ENCODE measurements at places on chromosomes 11 and 22. TPM values are rescaled to one million over a fixed set of nuclear protein-coding genes. Genes with fewer than 3 reads are reported as not detected.

- H3K36me3 ChIP-seq = no peaks in the 10 kb centered on the region
- no peaks in the 10 kb centered on the region for H3K27me3 ChIP-seq
- H3K4me3 ChIP-seq = no peak overlapping the region
- H3K4me1 ChIP-seq = no peaks in the 10 kb centered on the region
- H3K27ac ChIP-seq = no peak overlapping the region
Measured at GRCh38 chr11:116406042-116406441, 366.7 kb downstream of the BUD13 start.

DNA sequence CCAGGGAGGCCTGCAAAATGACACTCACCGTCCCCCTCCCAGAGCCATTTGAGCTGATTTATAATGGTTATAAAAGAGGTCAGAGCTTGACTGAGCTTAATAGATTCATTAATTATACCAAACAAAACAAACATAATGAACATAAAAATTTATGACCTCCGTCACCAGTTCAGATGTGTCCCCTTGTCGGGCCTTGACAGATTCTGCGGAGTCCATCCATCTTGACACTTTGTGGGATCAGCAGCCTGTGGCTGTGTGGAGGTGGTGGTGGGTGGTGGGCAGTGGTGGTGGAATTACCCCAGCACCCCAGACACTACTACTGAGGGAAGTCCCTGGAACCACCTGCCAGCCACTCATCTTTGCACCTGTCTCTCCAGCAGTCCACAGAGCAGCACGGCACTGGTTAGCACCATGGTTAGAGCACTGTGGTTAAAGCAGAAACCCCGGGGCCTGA is 83.5 kb downstream of the DSCAML1 start:
- H3K27ac ChIP-seq = no peak overlapping the region
- H3K36me3 ChIP-seq = no peaks in the 10 kb centered on the region

- no peaks in the 10 kb centered on the region for H3K27me3 ChIP-seq
- H3K4me3 ChIP-seq = no peak overlapping the region
- no peaks in the 10 kb centered on the region for H3K36me3 ChIP-seq
- no peak for DNase-seq
Measured at GRCh38 chr11:61659413-61660196, 20.6 kb upstream of the DAGLA start.

DNA sequence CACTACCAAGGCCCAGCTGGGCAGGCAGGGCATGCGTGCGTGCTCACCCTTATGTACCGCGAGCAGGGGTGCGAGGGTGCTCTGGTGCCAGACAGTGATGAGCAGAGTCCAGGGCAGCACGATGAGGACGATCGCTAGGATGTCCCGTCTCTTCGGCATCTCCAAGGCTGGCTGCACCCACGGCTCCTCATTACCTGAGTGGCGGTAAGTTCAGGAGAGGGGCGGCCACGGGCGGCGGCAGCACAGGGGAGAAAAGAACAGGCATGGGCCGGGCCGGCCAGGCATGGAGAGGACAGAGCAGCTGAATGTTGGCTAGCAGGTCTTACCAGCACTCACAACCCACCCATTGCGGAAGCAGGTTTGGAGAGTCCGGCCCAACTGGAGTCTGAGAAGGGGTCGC is 24.5 kb downstream of the B3GAT1 start:
- no peak overlapping the region for H3K27ac ChIP-seq
- no peak for DNase-seq
- no peaks in the 10 kb centered on the region for H3K4me1 ChIP-seq
- H3K4me3 ChIP-seq = no peak overlapping the region
- no peaks in the 10 kb centered on the region for H3K36me3 ChIP-seq

DNA sequence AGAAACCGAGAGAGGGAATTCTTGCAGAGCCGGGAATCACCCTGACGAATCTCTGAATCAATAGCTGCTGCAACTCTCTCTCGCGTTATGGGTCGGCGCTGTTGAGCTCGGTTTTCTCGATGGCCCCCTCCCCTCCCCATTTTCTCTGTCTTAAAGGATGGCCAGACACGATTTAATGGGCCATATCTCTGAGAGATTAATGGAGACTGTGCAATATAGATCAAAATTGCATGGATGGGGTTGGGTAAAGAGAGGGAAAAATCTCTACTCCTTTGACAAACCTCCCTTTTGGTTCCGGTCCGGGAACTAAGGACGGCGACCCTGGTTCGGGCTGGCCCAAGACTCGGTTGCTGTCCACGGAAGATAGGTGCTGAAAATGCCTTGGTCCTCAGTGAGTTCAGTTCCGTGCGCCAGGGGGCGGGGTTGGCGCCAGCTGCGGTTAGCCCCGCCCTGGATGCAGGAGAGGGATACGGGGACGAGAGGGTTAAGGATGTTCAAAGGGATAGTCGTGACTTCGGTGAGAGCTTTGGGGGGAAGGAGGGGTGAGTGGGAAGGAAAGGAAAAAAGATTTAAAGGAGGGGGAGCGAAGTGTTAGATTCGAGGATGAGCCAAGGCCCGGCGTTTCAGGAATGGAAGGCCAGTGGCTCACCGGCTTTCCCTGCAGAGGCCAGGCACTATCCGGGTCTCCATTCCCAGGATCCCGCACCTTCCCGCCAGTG is 103.6 kb upstream of the HSD17B12 start:
- H3K4me1 ChIP-seq = no peaks in the 10 kb centered on the region
- DNase-seq = no peak
- H3K27me3 ChIP-seq = peaks cover 3% of the 10 kb centered on the region

The CHRM1 gene
- total RNA-seq = not detected

The PDE3B gene
- 47.1 TPM for total RNA-seq

DNA sequence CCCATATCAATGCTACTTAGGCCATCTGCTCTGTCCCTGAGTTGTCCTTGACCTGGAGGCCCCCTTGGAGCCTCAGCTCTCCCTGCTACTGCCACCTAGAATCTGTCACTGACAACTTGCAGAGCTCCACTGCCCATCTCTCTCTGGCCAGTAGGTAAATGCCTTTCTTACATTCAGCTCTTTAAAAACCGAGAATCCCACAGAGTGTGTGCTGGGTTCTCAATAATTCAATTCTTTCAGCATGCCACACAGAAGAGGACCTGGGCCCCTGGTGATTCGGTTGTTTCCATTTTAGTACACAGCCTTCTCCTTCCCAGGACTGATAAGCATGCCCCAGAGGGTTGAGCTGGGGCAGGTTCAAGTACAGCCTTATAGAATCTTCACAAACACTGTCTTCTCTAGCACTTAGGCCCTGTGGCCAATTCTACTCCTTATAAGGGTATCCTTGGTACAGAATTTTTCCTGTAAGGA is 22.0 kb upstream of the IPO7 start:
- no peaks in the 10 kb centered on the region for H3K27me3 ChIP-seq
- no peak overlapping the region for H3K4me3 ChIP-seq
- H3K36me3 ChIP-seq = no peaks in the 10 kb centered on the region

- peak; percentile 83 for DNase-seq
- H3K4me3 ChIP-seq = no peak overlapping the region
- no peaks in the 10 kb centered on the region for H3K36me3 ChIP-seq
- H3K27ac ChIP-seq = no peak overlapping the region
- peaks cover 21% of the 10 kb centered on the region for H3K4me1 ChIP-seq
- H3K27me3 ChIP-seq = no peaks in the 10 kb centered on the region
Measured at GRCh38 chr11:19679952-19680828, 32.4 kb upstream of the NAV2 start.

GRCh38 chr11:129814244-129815014 is 1.2 kb upstream of the TMEM45B start:
- H3K27ac ChIP-seq = no peak overlapping the region
- no peaks in the 10 kb centered on the region for H3K36me3 ChIP-seq
- no peak overlapping the region for H3K4me3 ChIP-seq
- no peaks in the 10 kb centered on the region for H3K4me1 ChIP-seq

The FAT3 gene
- total RNA-seq = 0.42 TPM

GRCh38 chr11:68673991-68674390 is 10.4 kb upstream of the GAL start:
- peak; percentile 30 for DNase-seq
- H3K27me3 ChIP-seq = no peaks in the 10 kb centered on the region
- no peaks in the 10 kb centered on the region for H3K36me3 ChIP-seq
- H3K27ac ChIP-seq = no peak overlapping the region
- no peaks in the 10 kb centered on the region for H3K4me1 ChIP-seq

The C11orf21 gene
- total RNA-seq = 0.47 TPM

DNA sequence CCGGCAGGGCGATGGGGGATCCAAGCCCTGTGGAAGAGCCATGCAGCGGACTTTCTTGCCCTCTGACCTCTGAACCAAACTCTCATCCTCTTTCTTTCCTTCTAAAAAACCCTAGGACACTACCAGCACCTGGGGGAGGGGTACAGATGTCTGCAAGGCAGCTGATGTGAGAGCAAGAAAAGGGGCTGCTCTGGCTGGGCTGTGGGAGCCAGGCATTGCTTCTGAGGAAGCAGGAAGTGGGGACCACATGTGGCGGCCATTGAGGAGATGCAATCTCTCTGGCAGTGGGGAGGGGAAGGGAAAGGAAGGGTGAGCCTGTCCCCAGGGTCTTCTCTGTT is 36.0 kb downstream of the FAM83F start:
- DNase-seq = no peak
- H3K27me3 ChIP-seq = no peaks in the 10 kb centered on the region
- no peak overlapping the region for H3K4me3 ChIP-seq

DNA sequence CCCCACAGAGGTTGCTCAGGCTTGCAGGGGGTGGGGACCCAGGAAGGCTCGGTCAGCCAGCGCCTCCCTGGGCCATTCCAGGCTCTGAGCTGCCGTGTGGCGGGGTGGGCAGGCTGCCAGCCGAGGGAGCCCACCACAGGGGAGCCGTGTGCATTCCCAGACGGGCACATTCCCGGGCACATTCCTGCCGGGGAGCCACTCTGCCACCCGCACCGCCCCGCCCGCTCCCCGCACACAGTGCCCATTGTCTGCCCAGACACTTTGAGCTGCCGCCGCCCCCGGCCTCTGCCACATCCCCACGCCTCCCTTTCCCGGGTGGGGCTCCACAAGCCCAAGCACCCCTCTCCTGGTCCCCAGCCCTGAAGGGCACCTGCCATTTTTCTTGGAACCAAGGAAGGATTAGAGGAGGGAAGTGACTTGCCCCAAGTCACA is 27.4 kb downstream of the RPL3 start:
- H3K4me3 ChIP-seq = no peak overlapping the region
- peak overlapping the region; percentile 60 for H3K27ac ChIP-seq
- no peaks in the 10 kb centered on the region for H3K36me3 ChIP-seq
- peaks cover 3% of the 10 kb centered on the region for H3K4me1 ChIP-seq
- no peak for DNase-seq
- no peaks in the 10 kb centered on the region for H3K27me3 ChIP-seq

DNA sequence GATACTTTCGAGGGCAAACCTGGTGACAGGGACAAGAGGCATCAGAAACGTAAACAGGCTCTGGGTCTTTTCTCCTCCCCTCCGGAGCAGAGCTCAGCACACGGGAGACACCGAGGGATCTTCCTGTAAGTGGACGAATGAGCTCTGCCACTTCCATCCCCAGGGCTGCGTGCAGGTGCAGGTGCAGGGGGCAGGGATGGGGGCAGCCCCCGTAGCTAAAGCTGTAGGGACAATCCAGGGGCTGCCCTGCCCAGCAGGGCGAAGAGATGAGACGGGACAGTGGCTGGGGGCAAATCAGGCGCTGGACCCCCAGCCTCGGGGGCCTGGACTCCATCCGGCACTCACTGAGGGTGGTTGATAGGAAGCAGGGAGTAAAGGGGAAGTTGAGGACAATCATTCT is 505.4 kb downstream of the BRD1 start:
- H3K36me3 ChIP-seq = no peaks in the 10 kb centered on the region
- H3K4me1 ChIP-seq = no peaks in the 10 kb centered on the region
- no peaks in the 10 kb centered on the region for H3K27me3 ChIP-seq
- no peak overlapping the region for H3K4me3 ChIP-seq
- H3K27ac ChIP-seq = no peak overlapping the region

- H3K27me3 ChIP-seq = no peaks in the 10 kb centered on the region
- no peak overlapping the region for H3K27ac ChIP-seq
- no peak overlapping the region for H3K4me3 ChIP-seq
- H3K4me1 ChIP-seq = no peaks in the 10 kb centered on the region
- peak; percentile 90 for DNase-seq
Measured at GRCh38 chr11:2314525-2315394, 12.9 kb downstream of the TSPAN32 start.
